Activated naive CD4-positive, alpha-beta T cell (primary cell): ENCODE measurements at places on chromosomes 1 and 21.

- DNase-seq, result no peak
Measured at GRCh38 chr21:19368944-19369343, 965.4 kb upstream of the TMPRSS15 start.

GRCh38 chr1:9201401-9202239, 33.0 kb upstream of the H6PD start:
- DNase-seq, result no peak

DNA sequence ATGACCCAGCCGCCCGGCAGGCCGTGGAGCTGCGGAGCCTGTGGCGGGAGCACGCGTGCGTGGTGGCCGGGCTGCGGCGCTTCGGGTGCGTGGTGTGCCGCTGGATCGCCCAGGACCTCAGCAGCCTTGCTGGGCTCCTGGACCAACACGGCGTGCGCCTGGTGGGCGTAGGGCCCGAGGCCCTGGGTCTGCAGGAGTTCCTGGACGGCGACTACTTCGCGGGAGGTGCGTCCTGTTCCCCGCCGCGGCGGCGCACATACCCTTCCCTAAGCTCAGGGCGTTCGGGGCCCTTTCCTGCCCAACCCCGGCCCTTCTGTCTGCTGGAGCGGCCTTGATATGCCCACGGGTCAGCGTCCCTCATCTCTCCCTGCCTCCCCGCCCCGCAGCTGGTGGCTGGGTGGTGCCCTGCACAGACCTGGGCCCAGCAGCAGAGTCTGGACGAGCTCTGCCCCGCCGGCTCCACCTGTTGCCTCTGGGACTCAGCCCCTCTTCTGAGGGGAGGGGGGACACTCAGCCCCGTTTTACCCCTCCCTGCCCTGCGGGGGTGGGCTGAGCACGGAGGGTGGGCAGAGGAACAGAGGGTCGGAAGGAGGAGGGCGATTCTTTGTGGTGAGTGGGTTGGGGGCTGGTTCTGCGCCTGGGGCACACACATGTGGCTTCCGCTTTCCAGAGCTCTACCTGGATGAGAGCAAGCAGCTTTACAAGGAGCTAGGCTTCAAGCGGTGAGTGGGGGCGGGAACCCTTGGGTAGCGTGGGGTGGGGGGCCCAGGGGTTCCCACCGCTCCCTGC, 688 bp downstream of the PRXL2B start:
- no peak for DNase-seq

DNA sequence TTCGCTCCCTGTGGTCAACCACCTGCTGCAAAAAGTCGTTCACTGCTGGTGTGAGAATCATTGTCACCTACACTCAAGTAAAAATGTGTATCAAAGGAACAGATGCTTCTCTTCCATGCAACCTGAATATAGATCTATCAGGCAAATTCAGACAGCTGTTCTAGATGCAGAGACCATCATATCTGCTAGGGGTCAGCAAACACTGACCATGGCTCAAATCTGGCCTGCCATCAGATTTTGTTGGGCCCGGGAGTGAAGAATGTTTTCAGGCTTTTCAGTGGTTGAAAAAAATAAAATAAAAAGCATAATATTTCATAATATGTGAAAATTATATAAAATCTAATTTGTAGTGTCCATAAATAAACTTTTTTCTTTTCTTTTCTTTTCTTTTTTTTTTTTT, 199.6 kb downstream of the RGS7 start:
- no peak for DNase-seq

- no peak for DNase-seq
Measured at GRCh38 chr1:19946331-19946751, 22.9 kb upstream of the PLA2G2E start.

DNA sequence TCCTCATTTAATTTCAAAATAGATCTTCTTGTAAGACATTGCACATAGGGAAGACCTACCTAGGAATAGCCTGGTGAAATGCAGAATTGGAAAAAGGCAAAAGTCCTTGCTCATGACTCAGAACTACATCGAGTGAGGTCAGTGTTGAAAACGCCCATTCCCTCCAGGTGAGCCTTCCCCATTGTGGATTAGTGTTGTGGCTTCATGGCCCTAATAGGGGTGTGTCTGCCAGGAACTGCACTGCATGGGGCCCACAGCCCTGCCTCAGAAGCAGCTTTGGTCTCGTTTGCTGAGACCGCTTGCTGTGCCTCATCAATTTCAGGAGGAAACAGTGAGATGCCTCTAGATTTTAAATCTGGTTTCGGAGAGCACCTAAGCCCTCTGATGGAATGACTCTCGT, 17.0 kb downstream of the TFF3 start:
- no peak for DNase-seq

DNA sequence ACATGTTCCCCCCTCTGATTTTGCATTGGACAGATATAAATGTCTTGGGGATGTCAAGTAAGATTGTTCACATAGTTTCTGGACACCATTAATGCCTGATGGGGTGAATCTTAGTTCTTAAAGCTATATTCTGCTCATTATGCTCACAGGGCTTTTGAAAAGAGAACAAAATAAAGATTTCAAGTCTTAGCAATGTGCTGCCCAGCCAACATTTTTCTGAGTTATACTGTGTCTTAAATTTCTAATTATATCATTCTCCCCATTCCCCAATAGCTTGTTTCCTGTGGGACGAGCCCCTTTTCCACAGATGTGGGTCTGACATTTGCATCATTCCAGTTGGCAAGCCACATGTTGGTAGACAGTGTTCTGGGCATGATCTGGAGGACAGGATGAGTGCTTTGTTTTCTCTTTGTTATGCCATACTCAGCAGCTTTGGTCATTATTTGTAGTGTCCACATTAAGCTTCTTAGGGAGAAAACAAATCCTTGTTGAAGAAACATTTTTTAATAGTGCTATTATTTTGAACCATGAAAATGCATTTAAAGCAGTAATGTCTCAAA, 32.8 kb downstream of the MTARC1 start:
- no peak for DNase-seq

DNA sequence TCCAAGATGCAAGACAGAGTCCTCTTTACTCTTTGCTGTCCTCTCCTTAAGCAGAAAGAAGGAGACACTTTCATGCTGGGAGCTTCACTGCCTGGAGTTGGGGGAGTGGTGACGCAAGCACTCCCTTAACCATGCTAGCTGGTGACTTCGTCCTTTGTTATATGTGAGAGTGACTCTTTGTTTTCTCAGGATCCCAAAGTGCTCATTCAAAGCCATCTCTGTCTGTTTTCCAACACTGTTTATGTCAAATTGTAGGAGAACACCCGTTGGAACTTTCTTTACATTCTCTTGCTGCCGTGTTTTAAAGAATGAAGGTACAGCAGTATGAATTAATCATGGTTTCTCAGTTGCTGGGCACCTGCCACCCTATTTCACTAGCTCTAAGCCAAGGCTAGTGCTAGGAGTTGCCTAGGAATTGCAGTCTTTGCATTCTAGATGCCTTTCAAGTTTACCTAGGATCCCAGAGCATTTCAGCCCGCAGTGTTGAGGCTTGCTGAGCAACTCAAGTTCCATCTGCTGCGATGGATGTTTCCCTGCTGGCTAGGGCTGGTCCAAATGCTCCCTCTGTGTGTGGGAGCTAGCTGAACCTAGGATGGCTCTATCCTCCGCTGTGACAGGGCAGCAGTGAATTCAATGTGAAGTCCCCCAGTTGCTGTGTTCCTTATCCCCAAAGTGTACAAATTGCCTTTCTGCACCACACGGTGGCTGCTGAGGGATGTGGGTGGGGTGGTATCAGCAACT, 82.6 kb upstream of the GPR52 start:
- DNase-seq, result no peak

- no peak for DNase-seq
Measured at GRCh38 chr1:55420929-55421716, 206.0 kb upstream of the USP24 start.

DNA sequence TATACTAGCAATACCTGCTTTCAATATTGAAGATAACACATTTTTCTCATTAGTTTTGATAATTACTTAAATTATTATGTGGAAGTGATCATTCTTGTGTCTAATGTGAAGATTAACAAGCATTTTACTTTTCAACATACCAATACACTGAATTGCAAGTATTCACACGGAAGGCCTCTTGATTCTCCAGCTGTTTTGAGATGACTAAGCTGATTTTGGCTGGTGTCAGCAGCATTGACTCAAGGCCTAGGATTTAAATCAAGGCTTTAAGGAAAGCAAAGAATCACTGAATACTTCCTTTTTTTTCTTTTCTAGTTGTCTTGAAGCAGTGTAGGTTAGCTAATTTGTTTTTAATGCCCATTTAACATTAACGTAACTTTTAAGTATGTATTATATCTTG, 373.7 kb downstream of the SRGAP2C start:
- no peak for DNase-seq

- peak; percentile 31 for DNase-seq
Measured at GRCh38 chr21:42513985-42514882, 582 bp downstream of the SLC37A1 start.

- DNase-seq, result no peak
Measured at GRCh38 chr21:34882719-34883131, 166.4 kb downstream of the RUNX1 start.

GRCh38 chr1:113156368-113156767, 83.4 kb downstream of the LRIG2 start:
- no peak for DNase-seq

DNA sequence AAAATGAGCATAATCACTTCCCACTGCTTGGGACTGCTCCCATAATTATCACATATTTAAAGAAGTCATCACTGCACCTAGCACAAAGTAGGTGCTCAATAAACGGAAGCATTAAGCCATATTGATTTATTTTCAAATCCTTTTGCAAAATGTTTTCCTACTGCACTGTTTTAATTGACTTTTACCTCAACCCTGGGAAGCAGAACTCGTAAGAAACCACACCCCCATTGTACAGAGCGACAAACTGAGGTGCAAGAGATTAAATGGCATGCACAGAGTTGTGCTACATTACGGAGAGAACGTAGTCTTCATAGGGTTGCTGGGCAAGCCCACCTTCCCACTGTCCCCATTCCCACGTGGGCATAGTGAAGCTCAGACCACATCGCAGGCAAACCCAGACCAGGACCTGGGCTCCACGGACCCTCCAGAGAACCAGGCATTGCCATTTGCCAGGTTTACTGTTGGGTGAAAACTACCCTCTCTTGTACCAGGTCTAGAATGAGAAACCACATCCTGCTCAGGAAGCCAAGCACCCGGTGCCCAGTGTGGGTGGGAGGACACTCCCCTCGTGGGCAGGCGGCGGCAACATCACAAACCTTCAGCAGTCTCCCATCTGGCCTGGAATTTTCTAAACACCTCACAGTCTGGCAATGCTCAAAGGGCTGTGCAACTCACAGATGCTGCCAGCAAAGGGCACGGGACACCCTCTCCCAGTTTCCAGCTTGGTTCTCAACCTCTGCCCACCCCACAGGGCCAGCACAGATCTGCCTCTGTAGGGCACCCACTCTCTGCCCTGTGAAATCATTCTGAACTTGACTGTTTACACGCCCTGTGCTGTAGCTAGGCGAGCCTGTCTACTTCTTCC, 8.2 kb downstream of the IFFO2 start:
- no peak for DNase-seq

- no peak for DNase-seq
Measured at GRCh38 chr21:27693376-27693775, 726.5 kb upstream of the ADAMTS5 start.

- DNase-seq, result no peak
Measured at GRCh38 chr1:57536749-57537423, 113.0 kb upstream of the DAB1 start.

DNA sequence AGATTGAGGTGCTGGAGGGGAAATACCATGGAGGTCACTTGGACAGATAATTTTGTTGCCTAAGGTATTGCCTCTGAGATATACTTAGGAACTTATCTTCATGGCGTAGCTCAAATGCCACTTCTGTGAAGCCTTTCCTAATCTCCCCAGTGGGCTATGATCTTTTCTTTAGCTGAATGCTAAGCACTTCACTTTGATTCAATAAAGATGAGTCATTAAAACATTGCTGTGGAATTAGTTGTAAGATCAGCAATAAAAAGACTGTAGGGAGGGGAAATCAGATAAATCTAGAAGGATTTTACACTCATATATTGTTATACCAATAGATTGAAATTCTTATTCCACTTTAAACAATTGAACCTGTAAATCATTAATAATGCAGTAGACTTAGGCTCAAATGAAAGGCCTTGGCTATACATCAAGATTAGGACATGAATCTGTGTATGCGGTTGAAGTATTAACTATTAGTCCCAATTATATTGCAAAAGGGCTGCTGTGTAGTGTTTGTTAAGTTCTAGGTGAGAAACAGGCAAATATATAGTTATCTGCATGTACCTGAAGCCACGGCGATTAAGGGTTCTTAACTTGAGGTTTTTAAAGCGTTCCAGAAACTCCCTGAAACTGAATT, 19.2 kb upstream of the MAGOH start:
- DNase-seq, result no peak

- DNase-seq, result no peak
Measured at GRCh38 chr1:228006034-228006785, 588 bp upstream of the WNT3A start.

DNA sequence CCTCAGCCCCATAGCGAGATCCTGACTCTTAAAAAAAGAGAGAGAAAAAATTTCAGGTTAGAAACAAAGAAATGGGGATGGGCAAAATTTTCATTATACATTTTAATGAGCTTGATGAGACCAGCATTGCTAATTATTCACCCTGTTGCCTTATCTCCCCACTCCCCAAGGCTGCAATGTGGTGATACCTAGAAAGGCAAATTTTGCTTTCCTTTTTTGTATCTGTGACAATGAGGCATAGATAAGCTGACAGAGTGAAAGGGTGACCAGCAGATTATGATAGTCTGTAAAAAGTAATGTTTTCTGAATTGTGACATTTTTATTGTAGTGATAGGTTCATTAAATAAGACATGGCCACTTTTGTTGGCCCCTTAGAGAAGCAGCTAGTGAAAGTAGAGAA, 12.9 kb downstream of the SRRM1 start:
- DNase-seq, result no peak

- no peak for DNase-seq
Measured at GRCh38 chr1:117669572-117669971, 63.7 kb downstream of the TENT5C start.

GRCh38 chr1:30532621-30533020, 190.8 kb downstream of the MATN1 start:
- no peak for DNase-seq

DNA sequence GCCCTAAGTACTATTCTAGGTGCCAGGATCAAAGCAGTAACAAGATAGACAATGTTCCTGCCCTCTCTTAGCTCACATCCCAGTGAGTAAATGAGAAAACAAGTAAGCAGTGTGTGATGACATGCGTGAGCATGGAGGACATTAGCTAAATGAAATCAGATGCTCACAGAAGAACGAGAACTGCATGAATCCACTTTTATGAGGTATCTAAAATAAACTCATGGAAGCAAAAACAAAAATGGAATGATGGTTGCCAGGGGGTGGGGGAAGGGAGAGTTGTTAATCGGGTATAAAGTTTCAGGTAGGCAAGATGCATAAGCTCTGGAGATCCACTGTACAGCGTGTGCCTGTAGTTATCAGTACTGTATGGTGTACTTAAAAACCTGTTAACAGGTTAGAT, 195.1 kb downstream of the HHAT start:
- DNase-seq, result no peak
